ENCODE measurements at places on chromosomes 2 and 18.

DNA sequence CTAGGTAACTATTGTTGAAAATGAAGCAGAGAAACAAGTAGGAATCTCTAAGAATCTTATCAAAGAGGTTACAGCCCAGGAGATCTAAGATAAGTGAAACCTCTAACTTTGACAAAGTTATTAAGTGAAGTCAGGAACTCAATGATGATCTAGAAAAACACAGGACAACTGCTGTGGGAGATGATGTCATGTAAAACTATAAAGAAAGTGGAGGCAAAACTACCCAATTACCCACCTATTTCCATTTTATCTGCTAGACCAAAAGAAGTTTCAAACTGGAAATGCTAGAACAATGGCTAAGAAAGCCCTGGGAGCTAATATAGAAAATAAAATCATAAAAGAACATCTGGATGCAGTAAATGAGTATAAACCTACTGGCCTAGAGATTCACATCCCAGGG is 50.3 kb downstream of the SATB2 start:
- DNase-seq, result no peak

DNA sequence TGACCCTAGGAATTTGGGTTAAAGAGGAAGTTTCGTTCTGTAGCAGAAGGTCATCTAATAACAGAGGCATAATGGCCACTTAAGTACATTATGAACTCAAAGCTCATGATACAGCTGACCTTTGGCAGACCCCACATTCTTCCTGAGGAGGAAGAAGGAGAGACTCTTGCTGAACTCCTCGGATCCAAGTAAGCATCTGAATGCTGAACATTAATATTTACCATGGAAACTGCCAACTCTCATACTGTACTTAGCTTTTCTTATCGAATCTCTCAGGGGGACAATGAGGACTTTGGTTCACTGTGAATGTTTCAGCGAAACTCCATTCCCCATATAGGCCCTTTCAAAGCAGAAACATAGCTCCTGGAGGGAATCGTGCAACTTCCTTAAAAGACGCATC is 781.4 kb upstream of the GYPC start:
- no peak for DNase-seq

DNA sequence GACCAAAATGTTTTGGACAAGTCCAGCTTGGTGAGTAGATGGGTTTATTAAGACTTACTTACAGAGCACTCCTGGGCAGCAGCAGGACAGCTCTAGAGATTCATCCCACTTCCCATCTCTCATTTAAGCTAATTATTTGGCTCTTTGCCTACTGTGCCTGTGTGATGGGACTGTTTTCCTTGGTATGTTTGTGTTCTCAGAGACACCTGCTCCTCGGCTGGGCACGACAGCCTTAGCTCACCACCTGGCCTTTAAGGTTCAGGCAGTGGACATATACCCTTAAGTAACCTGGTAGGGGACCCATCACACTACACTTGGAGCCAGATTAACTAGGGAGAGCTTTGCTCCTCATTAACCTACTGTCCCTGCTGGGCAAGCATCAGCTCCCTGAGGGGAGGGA is 41.7 kb upstream of the EFEMP1 start:
- DNase-seq, result no peak

DNA sequence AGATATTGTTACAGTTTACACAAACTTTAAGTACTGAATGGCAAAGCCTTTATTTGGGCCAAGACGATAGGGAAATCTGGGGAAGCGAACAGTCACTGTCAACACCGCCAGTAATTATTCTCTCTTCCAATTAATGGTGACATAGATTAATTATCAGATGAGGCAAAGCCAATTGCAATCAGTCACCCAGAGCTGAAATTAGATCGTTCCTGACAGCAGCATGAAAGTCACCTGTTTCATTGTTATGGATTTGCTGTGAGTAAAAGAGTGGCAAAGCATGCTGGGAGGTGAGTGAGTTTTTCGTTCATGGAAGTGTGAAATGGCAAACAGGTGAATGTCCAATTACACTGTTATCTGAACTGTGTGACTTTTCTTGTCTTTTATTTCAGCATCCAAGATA is 164.8 kb upstream of the KLHL14 start:
- DNase-seq, result no peak

DNA sequence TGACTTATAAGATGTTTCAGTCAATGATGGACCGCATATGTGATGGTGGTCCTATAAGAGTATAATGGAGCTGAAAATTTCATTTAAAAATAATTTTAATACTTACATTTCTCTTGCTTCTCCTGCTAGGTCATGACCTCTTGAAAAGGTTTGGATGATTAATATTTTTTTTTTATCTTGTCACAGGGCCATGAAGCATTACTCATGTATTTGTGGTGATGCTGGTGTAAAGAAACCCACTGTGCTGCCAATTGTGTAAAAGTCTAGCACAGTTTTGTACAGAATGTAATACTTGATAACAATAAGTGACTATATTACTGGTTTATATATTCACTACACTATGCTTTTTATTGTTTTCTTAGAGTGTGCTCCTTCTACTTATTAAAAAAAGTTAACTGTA is 124.2 kb upstream of the CELF4 start:
- DNase-seq, result no peak

- DNase-seq, result no peak
Measured at GRCh38 chr2:240825476-240825875, 5.5 kb upstream of the KIF1A start.

DNA sequence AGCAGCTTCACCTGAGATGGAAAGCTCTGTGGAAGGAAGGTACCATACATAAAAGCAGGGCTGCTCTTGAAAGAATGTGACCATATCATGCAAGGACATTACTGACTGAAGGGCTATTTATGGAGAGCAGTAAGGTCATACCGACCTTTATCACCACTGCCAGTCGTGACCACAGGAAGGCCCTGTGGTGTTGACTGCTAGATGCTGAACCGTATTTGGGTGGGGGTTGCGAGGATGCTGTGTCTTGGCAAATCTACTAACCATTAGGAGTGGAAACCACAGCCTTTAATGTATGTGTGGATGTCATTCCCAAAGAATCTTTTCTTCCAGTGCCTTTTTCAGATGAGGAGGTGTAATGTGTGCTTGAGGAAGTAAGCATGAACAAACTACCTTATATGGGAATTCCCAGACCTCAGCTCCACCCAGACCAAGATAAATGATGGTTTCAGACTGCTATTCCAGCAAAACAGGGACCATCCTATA is 60.8 kb downstream of the LIMS1 start:
- DNase-seq, result peak; percentile 94

- peak; percentile 62 for DNase-seq
Measured at GRCh38 chr2:75608684-75609333, 37.8 kb upstream of the MRPL19 start.

DNA sequence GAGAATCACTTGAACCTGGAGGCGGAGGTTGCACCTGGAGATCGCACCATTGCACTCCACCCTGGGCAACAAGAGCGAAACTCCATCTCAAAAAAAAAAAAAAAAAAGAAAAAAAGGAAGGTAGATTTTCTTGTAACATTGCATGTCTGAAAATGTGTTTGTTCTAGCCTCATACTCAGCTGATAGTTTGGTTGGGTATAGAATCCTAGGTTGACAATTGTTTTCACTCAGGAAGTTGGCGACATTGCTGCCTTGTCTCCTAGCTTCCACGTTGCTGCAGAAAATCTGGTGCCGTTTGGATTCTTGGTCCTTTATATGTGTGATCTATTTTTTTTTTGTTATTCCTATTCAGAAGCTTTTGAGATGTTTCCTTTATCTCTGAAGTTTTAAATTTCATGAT is 4.7 kb downstream of the ING5 start:
- no peak for DNase-seq

DNA sequence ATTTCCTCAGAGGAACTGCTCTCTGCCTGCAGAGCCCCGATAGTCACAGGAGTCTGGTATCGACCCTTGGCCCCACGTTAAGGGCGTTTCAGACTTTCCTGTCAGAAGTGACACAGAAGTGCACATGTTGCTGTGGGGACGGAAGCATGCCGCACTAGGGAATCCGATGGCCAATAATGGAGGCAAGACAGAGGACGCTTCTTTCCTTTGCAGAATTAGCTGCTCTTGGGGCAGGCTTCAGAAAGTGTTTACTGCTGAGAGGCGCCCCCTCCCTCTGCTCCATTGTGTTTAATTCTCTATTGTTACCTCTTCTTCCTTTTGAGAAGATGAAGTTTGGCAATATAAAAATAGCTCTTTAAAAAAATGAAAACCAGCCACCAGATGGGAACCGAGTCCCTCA is 118.6 kb upstream of the EML6 start:
- no peak for DNase-seq

DNA sequence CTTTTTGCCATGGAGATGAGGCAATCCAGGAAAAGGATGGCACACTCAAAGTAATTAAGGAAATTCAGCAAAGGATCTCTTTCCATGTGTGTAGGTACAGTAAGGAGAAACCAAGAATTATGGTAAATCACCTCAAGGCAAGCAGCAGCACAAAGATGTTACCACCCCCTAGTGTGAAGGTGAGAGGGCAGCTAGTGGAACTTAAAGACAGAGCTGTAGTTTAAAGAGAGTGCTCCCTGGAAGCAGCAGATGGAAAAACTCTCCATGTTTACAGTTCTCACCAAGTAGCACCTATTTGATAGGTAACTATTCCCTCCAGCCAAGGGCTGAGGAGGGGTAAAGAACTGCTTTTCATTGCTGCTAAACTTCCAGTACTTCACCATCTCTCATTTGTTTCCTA is 860.4 kb upstream of the CRIM1 start:
- DNase-seq, result no peak

GRCh38 chr2:208300847-208301618 is 35.0 kb downstream of the PIKFYVE start:
- no peak for DNase-seq

GRCh38 chr2:48092846-48093803 is 186.8 kb upstream of the FBXO11 start:
- no peak for DNase-seq

GRCh38 chr2:70191244-70191735 is 471 bp upstream of the C2orf42 start:
- DNase-seq, result no peak

DNA sequence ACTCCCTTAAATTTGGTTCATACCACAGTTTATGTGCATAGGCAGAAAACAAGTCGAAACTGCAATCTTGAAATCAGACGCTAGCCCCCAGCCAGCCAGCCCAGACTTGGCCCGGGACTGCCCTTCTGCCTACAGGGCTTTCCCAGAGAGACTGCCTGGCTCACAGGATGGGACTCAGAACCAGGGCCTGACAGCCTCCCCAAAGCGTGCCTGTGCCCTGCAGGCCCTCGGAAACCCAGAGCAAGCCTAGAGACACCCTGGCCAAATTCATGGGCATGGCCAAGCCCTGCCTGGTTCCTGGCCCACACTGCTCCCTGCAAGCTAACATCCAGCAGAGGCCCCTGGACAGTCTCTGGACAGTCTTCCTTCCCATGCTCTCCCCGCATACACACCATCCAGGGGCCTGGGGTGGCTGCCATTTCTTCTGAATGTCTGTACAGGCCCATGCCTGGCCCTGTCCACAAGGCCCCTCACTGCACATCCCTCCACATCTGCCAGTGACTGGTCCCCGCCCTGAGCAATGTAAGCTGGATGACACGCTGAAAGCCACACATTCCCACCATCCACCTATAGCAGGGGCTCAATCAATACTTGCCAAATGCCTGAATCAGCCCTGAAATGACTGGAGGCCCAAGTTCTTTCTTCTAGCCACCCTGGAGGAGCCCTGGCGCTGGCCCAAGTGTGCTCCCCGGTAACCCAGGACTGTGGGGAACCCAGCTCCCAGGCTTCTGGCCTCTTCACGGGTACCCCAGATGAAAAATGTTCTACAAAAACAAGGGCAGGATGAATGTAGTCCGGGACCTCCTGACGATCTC is 73.1 kb downstream of the HDAC4 start:
- DNase-seq, result no peak

DNA sequence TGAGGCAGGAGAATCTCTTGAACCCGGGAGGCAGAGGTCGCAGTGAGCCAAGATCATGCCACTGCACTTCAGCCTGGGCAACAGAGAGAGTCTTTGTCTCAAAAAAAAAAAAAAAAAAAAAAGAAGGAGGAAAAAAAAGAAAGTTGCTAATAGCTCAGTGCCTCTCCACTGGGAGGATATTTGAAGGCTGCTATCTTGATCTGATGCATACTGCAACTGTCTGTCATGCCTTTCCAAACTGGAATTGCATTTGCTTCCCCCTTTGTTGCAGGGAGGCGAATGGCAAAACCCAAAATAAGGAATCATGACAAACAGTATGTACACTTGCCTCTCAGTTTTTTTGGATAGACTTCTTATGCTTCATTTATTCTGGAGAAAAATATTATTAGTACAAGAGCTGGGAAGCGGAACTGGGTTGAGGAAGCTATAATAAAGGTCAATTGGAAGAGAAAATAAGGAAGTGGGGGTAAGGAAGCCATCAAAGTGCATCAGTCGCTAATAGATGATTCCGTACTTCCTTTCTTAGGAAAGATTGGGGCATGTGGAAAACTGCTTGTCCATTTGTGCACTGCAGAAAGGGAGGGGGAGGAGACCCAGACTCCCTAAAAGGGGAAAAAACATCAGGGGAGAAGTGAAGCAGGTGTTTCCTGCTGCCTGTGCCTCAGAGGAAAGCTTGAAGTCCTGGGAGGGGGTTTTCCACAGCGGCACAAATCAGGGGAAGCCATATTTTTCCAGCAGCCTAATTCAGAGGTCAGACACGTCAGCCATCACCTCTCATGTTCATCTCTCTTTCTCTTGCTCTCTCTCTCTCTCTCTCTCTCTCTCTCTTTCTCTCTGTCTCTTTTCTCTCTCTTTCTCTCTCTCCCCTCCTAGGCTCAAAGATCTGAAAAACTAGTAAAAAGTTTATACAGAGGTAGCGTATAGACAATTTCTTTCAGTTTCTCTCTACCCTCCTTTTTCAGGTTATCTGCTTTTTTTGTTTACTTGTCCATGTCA is 301.4 kb upstream of the TNP1 start:
- DNase-seq, result no peak
